ENCODE measurements at places on chromosomes 2 and 18. TPM values are rescaled to one million over a fixed set of nuclear protein-coding genes. Genes with fewer than 3 reads are reported as not detected.

The PASK gene
- total RNA-seq: 1.3 TPM

The CBLN2 gene
- total RNA-seq: under 0.01 TPM

The MCEE gene
- 23.0 TPM for total RNA-seq

The RAPGEF4 gene
- total RNA-seq: 1.9 TPM

The RAB17 gene
- 0.28 TPM for total RNA-seq

The RTP5 gene
- total RNA-seq: not detected

The STAMBP gene
- total RNA-seq: 21.5 TPM

The MCM6 gene
- 8.2 TPM for total RNA-seq

The MPP4 gene
- 0.65 TPM for total RNA-seq

The GNAL gene
- total RNA-seq: 0.65 TPM

The CYTIP gene
- not detected for total RNA-seq

The INPP1 gene
- 8.1 TPM for total RNA-seq

The UCN gene
- 0.14 TPM for total RNA-seq

The BZW1 gene
- total RNA-seq: 350 TPM

The TEX44 gene
- not detected for total RNA-seq

The FAM228A gene
- 0.18 TPM for total RNA-seq

The OR6B3 gene
- not detected for total RNA-seq

The CSRNP3 gene
- total RNA-seq: 0.57 TPM

The TCF4 gene
- total RNA-seq: 63.3 TPM

The TUBA4B gene
- total RNA-seq: not detected

The DUSP28 gene
- 2.0 TPM for total RNA-seq

The SLC40A1 gene
- total RNA-seq: 103 TPM

The CHRND gene
- not detected for total RNA-seq

The ZC3H8 gene
- total RNA-seq: 3.4 TPM

The AMER3 gene
- not detected for total RNA-seq

The FOXI3 gene
- not detected for total RNA-seq

The CCDC121 gene
- total RNA-seq: 1.3 TPM

The CCDC102B gene
- total RNA-seq: 45.7 TPM

The PROKR1 gene
- total RNA-seq: not detected

The KLF11 gene
- total RNA-seq: 3.7 TPM

The G6PC2 gene
- not detected for total RNA-seq

The SLC66A2 gene
- total RNA-seq: 34.7 TPM

The SPHKAP gene
- total RNA-seq: under 0.01 TPM

The STPG4 gene
- total RNA-seq: 0.37 TPM

The DBI gene
- total RNA-seq: 150 TPM

The TMEM169 gene
- 0.09 TPM for total RNA-seq

The FOXD4L1 gene
- 0.09 TPM for total RNA-seq

The RGPD3 gene
- total RNA-seq: 0.09 TPM

The ADD2 gene
- 0.37 TPM for total RNA-seq

The BUB1 gene
- total RNA-seq: 4.8 TPM

The GPR75 gene
- total RNA-seq: 0.71 TPM

The ABCB11 gene
- not detected for total RNA-seq

The AQP12A gene
- total RNA-seq: not detected

The IL36RN gene
- total RNA-seq: 0.09 TPM

The EMILIN1 gene
- total RNA-seq: 242 TPM
